Stimulated activated naive CD4-positive, alpha-beta T cell treated with Interleukin-2 at 50 U/mL for 16 hours (primary cell): ENCODE measurements at places on chromosomes 16 and 17.

- DNase-seq, result no peak
These were observed 355 bp downstream of the TLE7 start for GRCh38 chr16:71441348-71442050.

DNA sequence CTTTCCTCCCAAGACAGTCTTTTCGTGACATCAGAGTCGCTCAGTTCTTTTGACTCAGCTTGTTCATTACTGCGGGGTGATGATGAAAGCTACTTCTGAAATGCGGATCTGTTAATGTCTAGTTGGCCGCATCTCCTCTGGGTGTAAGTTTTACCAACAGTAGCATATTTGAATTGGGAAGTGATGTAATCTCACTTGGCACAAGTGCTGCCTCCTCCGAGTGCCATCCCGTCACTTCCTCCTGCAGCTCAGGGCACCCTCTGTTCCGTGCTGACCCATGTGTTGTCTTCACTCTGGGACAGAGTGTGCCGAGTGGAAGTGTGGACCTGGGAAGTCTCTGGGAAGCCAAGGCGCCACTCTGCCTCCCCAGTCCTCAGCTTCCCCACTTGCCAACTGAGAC, 8.9 kb downstream of the ADAD2 start:
- no peak for DNase-seq

DNA sequence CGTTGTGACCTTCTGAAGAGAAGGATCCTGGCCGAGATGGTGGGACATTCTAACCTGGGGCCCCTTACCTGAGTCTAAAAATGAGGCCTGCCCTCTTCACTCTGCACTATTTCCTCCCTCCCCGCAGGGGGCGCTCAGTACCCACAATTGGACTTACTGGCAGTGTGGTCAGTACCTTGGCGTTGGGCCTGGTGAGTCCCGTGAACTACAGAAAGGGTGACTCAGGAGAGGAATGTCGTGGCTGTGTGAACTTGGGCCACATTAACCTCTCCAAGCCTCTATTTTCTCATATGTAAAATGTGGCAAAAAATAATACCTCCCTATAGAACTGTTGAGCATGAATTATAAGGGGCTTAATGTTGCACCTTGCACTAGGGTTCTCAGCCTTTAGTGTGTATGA, 3.9 kb downstream of the RSAD1 start:
- DNase-seq, result peak; percentile 65

DNA sequence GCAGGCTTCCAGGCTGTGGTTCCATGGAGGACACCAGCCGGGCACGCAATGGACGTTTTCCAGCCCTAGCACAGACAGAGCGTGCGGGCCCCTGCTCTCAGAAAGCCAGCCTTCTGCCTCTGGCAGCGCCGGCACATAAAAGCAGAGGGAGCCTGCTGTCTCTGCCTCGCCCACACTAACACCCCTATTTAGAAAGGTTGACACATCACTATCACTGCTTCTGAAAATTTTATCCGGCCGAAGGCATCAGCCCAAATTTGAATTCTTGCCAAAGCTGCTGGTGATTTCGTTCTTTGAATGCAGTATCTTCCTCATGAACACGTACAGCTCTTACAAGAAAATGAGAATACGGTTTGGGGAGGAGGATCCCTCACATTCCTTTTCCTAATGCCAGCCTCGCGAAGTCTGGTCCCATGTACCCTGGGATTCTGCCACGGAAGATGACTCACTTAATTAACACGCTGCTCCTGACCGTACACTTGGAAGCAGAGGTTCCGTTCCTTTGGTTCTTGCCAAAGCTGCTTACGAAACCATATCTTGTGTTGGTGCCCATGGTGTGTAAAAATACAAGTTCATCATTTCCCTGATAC, 1.3 kb upstream of the RAB11FIP3 start:
- no peak for DNase-seq

GRCh38 chr16:30887927-30888326, 6.0 kb downstream of the BCL7C start:
- no peak for DNase-seq

DNA sequence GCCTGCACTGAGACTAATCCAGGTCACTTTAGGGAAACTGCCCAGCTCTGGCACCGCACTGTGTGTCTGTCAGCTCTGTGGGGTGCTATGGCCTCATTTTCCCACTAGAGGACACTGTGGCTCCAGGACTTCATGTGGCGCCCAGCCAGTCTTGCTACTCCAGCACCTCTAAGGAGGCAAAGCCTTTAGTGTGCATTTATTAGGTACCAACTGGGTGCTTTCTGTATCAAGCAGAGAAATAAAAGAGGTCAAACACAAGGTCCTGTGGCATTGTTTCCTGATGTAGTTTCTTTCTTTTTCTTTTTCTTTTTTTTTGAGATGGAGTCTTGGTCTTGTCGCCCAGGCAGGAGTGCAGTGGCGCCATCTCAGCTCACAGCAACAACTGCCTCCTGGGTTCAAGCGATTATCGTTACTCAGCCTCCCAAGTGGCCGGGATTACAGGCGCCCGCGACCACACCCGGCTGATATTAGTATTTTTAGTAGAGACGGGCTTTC, 12.5 kb upstream of the RHBDL3 start:
- DNase-seq, result peak; percentile 49

DNA sequence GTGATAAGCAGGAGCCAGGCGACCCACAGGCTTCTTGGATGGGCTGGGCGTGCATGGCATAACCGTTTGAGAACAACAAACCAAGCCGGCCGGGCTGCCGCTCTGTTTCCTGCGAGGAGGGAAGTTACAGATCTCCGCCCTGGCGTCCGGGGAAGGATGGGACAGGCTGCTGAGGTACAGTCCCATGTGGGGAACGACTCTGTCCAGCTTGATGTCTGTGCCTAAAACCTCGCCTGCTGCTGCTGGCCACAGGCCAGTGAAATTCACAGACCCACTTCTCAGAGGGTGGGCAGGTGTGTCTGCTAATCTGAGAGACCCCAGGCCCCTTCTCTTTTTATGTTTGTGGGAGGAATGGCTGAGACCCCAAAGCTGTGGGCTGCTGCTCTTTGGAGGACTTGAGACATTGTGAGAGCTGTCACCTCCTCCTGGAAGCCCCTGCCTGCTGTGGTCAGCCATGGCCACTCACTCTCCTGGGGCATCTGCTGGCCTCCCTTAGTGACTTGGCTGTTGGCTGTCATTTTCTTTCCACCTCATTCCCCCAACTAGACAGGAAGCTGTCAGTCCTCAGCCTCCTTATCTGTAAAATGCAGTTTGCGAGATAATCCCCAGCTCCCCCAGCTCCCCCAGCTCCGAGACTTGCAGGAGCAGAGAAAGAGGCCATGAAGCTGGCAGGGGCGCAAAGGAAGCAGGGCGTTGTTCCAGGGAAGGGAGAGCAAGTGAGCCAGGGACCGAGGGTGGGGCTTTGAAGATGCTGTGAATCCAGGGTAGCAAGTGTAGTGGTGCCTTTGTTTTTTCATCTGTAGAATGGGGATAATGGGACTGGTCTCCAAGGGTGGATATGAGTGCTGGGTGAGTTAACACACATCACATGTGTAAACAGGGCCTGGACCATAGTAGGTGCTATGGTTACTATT, 51.0 kb downstream of the CMIP start:
- no peak for DNase-seq
